ENCODE measurements at places on chromosomes 2 and 18.

GRCh38 chr2:202780514-202781021, 91.0 kb downstream of the ICA1L start:
- peaks cover 10% of the 10 kb centered on the region for H3K4me1 ChIP-seq
- no peak overlapping the region for H3K27ac ChIP-seq
- peak; percentile 88 for DNase-seq
- no peak overlapping the region for H3K4me3 ChIP-seq

GRCh38 chr2:38546064-38546463, 56.7 kb downstream of the HNRNPLL start:
- no peaks in the 10 kb centered on the region for H3K27me3 ChIP-seq
- no peak overlapping the region for H3K4me3 ChIP-seq
- H3K4me1 ChIP-seq: peaks cover 11% of the 10 kb centered on the region
- no peaks in the 10 kb centered on the region for H3K36me3 ChIP-seq

- H3K4me1 ChIP-seq: no peaks in the 10 kb centered on the region
- no peaks in the 10 kb centered on the region for H3K27me3 ChIP-seq
- H3K36me3 ChIP-seq: no peaks in the 10 kb centered on the region
- no peak for DNase-seq
Measured at GRCh38 chr18:41150316-41150715, 804.7 kb upstream of the PIK3C3 start.

DNA sequence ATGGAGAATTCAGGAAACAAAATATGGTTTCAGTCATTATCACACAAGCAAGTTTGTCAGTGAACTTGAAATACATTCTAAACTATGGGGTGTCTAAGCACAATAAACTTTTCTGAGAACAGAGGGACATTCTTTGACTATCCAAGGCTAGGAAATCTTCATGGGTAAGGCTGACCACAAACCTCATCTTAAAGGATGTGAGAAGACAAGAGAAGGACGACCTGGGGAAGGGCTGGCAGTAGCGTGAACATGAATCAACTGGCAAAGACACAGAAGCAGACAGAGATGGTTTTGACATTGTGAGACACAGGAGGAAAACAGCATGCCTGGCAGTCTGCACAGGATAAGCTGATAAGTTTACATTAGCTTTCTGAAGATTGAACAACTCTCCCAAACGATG, 752.4 kb upstream of the SLC8A1 start:
- no peak overlapping the region for H3K4me3 ChIP-seq
- DNase-seq: no peak
- H3K27ac ChIP-seq: no peak overlapping the region
- H3K36me3 ChIP-seq: no peaks in the 10 kb centered on the region
- no peaks in the 10 kb centered on the region for H3K4me1 ChIP-seq
- H3K27me3 ChIP-seq: no peaks in the 10 kb centered on the region

DNA sequence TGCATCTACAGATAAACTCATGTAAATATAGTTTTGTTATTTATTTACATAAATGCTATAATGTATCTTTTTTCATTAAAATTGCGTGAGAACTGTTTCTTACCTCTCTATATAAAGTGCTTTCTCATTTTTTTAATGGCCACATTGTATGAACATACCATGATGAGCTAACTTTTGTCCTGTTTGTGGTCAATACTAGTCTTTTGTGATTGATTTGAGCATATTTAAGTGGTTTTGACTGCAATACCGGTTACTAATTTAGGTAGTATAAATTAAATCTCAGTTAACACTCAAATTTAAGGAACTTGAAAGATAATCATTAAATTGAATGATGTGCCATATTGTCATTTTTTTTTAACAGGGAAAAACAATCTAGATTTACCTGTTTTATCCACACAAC, 108.2 kb downstream of the HAUS1 start:
- no peak overlapping the region for H3K27ac ChIP-seq
- no peak for DNase-seq
- no peak overlapping the region for H3K4me3 ChIP-seq
- no peaks in the 10 kb centered on the region for H3K27me3 ChIP-seq
- no peaks in the 10 kb centered on the region for H3K36me3 ChIP-seq

DNA sequence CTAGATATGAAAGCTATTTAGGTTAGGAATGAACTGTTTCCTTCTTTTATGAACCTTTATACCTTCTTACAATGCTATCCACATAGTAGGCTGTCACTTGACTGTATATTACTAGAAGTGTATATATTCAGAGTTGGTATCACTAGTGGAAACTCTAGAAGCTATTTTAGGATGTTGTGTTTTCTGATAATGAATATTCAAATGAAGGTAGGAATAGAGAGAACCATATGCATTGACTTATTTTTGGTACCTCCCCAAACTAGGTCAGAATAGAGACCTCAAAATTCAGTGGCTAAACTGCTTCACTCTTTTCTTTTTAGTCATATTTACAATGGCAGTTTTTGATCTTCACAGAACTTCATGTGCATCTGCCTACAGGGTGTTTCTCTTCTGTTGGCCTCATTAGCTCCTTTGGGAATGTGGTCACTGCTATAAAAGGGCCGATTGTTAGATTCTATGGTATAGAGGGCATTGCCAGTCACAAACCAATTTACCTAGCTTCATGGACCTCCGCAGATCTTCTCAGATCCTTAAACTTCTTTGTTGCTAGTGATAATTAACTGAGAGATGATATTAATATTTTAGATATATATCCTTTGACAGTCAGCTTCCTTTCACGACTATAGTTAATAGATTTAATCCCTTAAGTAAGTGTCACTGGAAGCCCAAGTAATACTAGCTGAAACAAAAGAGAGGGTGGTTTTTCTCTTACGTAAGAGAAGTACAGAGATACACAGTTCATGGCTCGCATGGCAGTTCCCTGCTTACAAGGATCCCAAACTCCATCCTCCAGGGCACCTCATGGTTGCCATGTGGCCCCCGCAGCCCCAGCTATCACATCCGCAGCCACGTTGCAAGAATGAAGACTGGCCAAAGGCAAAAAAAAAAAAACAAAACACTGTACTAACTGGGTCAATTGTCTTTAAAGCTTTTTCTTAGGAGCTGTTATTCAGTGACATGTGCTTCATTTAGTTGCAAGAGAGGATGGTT, 61.0 kb downstream of the TSPYL6 start:
- no peaks in the 10 kb centered on the region for H3K4me1 ChIP-seq
- H3K4me3 ChIP-seq: no peak overlapping the region
- no peaks in the 10 kb centered on the region for H3K36me3 ChIP-seq
- no peak for DNase-seq
- no peaks in the 10 kb centered on the region for H3K27me3 ChIP-seq

GRCh38 chr2:197297772-197298318, 12.7 kb downstream of the ANKRD44 start:
- no peak overlapping the region for H3K27ac ChIP-seq
- no peak overlapping the region for H3K4me3 ChIP-seq
- DNase-seq: no peak
- no peaks in the 10 kb centered on the region for H3K27me3 ChIP-seq
- H3K36me3 ChIP-seq: no peaks in the 10 kb centered on the region

GRCh38 chr2:195649629-195650190, 7.3 kb upstream of the SLC39A10 start:
- no peak overlapping the region for H3K4me3 ChIP-seq
- no peaks in the 10 kb centered on the region for H3K4me1 ChIP-seq
- DNase-seq: no peak
- no peaks in the 10 kb centered on the region for H3K27me3 ChIP-seq

- DNase-seq: no peak
- no peak overlapping the region for H3K27ac ChIP-seq
- H3K36me3 ChIP-seq: no peaks in the 10 kb centered on the region
- H3K4me3 ChIP-seq: no peak overlapping the region
- H3K27me3 ChIP-seq: no peaks in the 10 kb centered on the region
Measured at GRCh38 chr18:2032036-2032435, 539.3 kb downstream of the METTL4 start.

GRCh38 chr2:69677914-69678313, 34.4 kb upstream of the AAK1 start:
- H3K27me3 ChIP-seq: no peaks in the 10 kb centered on the region
- DNase-seq: no peak
- no peak overlapping the region for H3K4me3 ChIP-seq
- peaks cover 9% of the 10 kb centered on the region for H3K4me1 ChIP-seq

- H3K4me1 ChIP-seq: no peaks in the 10 kb centered on the region
- no peaks in the 10 kb centered on the region for H3K27me3 ChIP-seq
- no peak overlapping the region for H3K4me3 ChIP-seq
- DNase-seq: no peak
- H3K27ac ChIP-seq: no peak overlapping the region
Measured at GRCh38 chr18:32264401-32264800, 74.6 kb downstream of the MEP1B start.

DNA sequence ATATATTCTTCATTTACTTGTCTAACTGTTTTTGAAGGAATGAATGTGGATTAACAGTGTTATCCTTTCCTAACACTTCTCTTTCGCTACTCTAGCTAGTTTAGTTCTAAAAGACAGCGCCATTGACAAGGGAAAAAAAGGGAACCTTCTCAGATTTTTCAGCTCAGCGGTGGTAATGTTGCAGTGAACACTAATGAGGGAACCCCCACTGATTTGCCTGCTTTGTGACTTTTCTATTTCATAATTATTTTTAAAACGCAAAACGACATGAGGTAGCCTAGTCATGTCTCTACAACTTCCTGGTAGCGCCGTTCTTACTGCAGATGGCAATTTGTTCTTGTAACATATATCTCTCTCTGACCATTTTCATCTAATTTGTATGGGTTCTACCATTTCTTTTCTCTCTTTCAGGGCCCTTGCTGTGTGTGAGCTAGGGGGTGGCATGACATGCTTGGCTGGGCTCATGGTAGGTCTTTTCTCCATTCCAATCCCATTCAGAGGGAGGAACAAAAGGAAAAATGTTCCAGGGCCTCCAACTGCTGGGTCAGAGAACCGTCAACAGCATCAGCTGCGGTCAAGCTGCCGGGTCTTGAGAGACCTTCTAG, 235.5 kb upstream of the SIX3 start:
- DNase-seq: no peak
- no peak overlapping the region for H3K27ac ChIP-seq
- H3K27me3 ChIP-seq: no peaks in the 10 kb centered on the region
- H3K4me3 ChIP-seq: peak overlapping the region; percentile 27
- peaks cover 4% of the 10 kb centered on the region for H3K4me1 ChIP-seq

- H3K4me3 ChIP-seq: no peak overlapping the region
- no peak overlapping the region for H3K27ac ChIP-seq
- H3K4me1 ChIP-seq: no peaks in the 10 kb centered on the region
- H3K27me3 ChIP-seq: no peaks in the 10 kb centered on the region
- H3K36me3 ChIP-seq: no peaks in the 10 kb centered on the region
Measured at GRCh38 chr18:24678107-24678506, 217.7 kb downstream of the HRH4 start.

DNA sequence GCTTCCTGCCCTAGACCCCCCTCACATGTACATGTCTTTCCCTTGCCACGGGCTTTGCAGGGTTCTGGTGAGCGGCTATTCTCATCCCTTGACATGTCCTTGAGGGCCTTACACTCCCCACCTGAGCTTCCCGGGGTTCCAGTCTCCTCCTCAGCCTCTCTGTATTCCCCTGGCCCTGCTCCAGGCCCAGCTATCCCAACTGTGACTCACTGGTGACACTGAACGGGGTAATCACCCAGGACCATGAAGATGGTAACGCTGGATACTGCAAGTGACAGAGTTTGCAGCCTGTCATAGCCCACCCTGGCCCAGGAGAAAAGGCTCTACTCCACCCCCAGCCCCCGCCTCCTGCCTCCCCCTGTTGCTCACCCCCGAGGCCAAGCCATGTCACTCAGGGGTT, 27.3 kb downstream of the KIF3C start:
- no peaks in the 10 kb centered on the region for H3K27me3 ChIP-seq
- H3K36me3 ChIP-seq: no peaks in the 10 kb centered on the region
- no peak overlapping the region for H3K4me3 ChIP-seq

DNA sequence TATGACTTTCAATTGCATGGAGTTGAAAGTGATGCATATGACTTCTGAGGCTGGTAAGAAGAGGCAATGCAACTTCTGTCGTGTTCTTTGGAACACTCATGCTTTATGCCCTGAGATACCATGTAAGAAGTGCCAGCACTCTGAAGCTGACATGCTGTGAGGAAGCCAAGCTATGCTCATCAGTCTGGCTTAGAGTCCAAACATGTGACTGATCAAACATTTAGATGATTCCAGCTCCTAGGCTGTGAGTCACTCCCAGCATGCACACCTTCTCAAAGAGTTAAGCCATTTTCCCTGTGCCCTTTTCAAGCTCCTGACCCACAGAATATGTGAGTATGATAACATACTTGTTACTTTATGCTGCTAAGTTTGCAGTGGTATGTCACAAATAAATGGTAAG, 15.8 kb upstream of the VRK2 start:
- no peaks in the 10 kb centered on the region for H3K36me3 ChIP-seq
- no peak overlapping the region for H3K4me3 ChIP-seq
- H3K27me3 ChIP-seq: no peaks in the 10 kb centered on the region

DNA sequence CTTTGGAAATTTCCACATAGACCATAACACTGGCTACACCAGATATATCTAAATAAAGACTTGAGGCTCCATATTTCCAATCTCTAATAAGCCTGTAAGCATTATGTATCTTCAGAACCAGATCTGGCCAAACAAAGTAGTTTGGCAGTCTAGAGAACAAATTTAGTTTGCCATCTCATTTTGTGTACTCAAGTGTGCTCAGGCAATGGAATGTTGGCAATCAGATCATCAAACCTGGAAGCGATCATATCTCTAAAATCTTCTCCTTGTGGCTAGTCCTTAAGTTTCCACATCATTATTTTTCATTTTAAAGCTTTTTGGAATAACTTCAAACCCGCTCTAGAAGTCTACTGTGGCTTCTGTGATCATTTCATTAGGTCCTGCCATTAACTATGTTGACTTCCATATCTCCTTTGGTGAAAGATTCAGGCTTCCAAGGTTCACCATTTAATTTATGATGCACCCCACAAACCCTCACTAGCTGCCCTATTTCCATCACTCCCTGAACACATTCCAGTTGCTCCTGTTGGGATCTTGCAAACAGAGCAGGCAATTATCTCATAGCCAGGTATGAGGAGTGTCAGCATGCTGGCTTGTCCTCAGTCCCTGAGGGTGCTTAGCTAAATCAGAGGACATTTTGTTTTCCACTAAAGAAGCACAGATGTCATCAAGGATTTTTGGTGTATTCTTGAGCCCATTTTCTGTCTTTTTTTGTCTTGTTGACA, 46.2 kb downstream of the WDR75 start:
- no peak for DNase-seq
- H3K4me1 ChIP-seq: no peaks in the 10 kb centered on the region
- H3K4me3 ChIP-seq: no peak overlapping the region
- H3K27me3 ChIP-seq: no peaks in the 10 kb centered on the region
- no peak overlapping the region for H3K27ac ChIP-seq

- no peak overlapping the region for H3K4me3 ChIP-seq
- no peak overlapping the region for H3K27ac ChIP-seq
- no peaks in the 10 kb centered on the region for H3K4me1 ChIP-seq
- H3K36me3 ChIP-seq: no peaks in the 10 kb centered on the region
- no peaks in the 10 kb centered on the region for H3K27me3 ChIP-seq
Measured at GRCh38 chr18:51442012-51442411, 244.5 kb upstream of the MEX3C start.

- no peak overlapping the region for H3K4me3 ChIP-seq
- no peak overlapping the region for H3K27ac ChIP-seq
- H3K36me3 ChIP-seq: no peaks in the 10 kb centered on the region
- no peaks in the 10 kb centered on the region for H3K27me3 ChIP-seq
- H3K4me1 ChIP-seq: no peaks in the 10 kb centered on the region
Measured at GRCh38 chr2:84676295-84676694, 160.0 kb downstream of the DNAH6 start.

- peaks cover 21% of the 10 kb centered on the region for H3K4me1 ChIP-seq
- DNase-seq: peak; percentile 35
- H3K27ac ChIP-seq: no peak overlapping the region
- no peak overlapping the region for H3K4me3 ChIP-seq
Measured at GRCh38 chr2:46177461-46178089, 119.6 kb upstream of the EPAS1 start.
